ENCODE measurements at places on chromosomes 4 and X.

DNA sequence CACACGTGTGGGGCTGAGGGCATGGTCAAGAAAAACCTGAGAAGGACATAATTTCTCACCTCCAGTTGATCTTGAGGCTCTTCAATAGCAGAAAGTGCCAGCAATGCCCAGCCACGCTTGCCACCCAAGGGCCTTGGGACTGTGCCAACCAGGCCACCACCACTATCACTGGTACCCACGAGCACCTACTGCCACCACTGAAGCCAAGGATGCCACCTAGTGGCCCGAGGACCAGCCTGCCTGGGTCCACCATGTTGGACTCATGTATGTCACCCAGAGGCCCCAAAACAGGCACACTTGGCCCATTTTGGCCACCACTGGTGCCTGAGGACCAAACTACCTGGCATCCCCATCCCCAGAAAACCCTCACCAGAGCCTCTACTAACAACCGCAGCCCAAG is 191.8 kb downstream of the ADAM29 start:
- DNase-seq, result no peak

- no peak for DNase-seq
Measured at GRCh38 chrX:46400530-46401443, 144.4 kb downstream of the ZNF674 start.

GRCh38 chrX:16664626-16665025 is 14.7 kb downstream of the S100G start:
- DNase-seq, result no peak

DNA sequence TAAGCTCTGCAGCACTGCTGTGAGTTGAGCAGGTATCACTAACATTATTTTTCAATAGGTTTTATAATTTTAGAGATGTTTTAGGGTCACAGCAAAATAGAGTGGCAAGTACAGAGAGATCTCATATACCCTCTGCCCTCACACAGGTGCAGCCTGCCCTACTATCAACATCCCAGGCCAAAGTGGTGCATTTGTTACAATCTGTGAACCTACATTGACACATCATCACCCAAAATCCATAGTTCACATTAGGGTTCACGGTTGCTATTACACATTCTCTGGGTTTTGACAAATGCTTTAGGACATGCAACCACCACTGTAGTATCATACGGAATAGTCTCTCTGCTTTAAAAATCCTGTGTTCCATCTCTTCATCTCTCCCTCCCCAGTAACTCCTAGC is 173.1 kb downstream of the DHX15 start:
- DNase-seq, result no peak

DNA sequence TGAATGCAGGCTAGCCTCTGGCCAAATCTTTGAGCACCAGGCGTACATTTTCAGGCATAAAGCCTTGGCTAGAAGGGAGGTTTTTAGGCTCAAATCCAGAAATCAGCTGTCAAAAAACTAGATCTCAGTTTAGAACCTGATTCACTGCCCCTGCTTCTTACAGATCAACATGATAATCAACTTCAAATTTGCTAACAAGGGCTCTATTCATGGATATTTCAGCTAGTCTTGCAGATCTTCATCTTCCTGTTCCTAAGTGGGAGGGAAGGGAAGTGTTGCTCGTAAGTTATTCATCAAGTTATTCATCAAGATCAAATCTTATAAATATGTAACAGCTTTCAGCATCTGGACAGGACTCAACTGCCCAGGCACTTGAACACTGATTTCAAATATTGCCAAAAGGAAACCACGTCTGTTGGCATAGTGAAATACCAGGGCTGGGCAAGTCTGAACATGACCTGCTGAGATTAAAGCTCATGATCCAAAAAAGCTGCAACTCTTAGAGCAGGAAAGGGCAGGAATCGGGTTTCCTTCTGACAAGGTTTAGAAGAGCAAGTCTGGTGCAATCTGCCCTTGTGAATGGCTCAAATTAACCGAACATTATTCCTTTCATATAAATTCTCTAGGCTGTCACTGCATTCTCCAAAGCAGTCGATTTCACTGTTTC is 200.3 kb downstream of the PDGFC start:
- peak; percentile 59 for DNase-seq

- no peak for DNase-seq
Measured at GRCh38 chr4:154707877-154708276, 35.9 kb upstream of the LRAT start.

GRCh38 chrX:107360788-107361360 is 88.6 kb upstream of the FRMPD3 start:
- no peak for DNase-seq

DNA sequence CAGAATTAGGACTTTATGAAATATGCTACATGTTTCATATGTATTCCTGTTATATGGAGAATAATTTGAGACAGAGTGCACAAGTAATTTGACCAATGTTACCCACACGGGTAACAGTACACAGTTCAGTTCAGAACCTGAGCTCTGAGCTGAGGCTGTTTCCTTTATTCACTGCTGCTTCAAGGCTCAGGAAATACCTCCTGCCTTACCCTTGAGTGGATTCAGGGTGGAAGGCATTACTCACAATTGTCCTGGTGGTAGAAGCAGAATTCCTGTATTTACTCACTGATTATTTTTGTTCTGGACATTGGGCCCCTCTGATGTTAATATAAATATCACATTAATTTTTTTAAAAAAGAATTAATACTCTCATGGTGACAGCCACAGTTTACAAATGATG is 73.5 kb upstream of the CAMK2D start:
- no peak for DNase-seq

- no peak for DNase-seq
Measured at GRCh38 chrX:67555578-67556203, 11.9 kb downstream of the AR start.
